ENCODE measurements at places on chromosomes 1 and 21.

- no peak for DNase-seq
These were observed 70.0 kb downstream of the NVL start for GRCh38 chr1:224259986-224260385.

GRCh38 chr21:43208561-43209332, 39.9 kb downstream of the CRYAA start:
- no peak for DNase-seq

DNA sequence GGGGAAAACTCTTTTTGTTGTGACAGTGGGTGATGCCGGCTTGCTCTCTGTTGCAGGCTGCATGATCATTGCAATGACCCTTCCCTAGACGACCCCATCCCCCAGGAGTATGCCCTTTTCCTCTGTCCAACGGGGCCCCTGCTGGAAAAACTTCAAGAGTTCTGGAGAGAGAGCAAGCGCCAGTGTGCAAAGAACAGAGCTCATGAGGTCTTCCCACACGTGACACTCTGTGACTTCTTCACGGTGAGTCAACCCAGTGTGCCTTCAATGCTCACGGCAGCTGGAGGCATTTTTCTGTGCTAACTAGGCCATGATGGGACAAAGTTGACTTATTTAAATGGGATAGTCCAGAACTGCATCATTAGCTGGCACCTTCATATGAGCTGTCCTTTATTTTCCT, 5.7 kb downstream of the UBASH3A start:
- DNase-seq = no peak

- no peak for DNase-seq
These were observed at the start of gene TRIM33 for GRCh38 chr1:114511032-114511785. Gene TRIM33, minus strand, starts transcription at chr1:114511203. Its CDS starts 127 bp downstream, at chr1:114511076.

GRCh38 chr21:38990424-38990794, 184.7 kb downstream of the ETS2 start:
- no peak for DNase-seq

- no peak for DNase-seq
These were observed 318.9 kb downstream of the SEC16B start for GRCh38 chr1:177650947-177651346.

GRCh38 chr1:243718893-243719292, 131.2 kb downstream of the AKT3 start:
- no peak for DNase-seq

GRCh38 chr1:213492161-213493041, 441.4 kb downstream of the RPS6KC1 start:
- no peak for DNase-seq

- DNase-seq = no peak
These were observed 41.3 kb downstream of the COQ8A start for GRCh38 chr1:226981386-226981817.

DNA sequence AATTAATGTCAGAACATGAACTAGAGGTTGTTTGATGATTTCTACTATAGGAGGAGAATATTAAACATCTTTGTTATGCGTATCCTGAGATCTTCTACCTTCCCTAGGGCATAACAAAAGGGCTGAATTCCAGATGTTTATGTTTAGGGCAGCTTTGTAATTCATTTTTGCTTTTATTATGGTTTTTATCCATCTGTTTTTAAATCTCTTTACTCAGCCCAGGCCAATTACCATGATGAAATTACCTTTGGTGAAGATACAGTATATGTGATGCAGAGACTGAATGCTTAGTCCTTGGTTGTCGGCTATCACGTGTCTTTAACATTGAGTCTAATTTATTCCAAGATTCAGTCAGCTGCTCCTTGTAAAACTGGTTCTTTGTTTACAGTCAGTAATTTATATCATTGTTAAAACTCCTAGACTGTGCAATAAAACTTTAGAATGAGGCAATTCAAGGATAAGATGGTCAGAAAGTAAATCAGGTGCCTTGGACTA, 176.9 kb downstream of the CTH start:
- DNase-seq = no peak

DNA sequence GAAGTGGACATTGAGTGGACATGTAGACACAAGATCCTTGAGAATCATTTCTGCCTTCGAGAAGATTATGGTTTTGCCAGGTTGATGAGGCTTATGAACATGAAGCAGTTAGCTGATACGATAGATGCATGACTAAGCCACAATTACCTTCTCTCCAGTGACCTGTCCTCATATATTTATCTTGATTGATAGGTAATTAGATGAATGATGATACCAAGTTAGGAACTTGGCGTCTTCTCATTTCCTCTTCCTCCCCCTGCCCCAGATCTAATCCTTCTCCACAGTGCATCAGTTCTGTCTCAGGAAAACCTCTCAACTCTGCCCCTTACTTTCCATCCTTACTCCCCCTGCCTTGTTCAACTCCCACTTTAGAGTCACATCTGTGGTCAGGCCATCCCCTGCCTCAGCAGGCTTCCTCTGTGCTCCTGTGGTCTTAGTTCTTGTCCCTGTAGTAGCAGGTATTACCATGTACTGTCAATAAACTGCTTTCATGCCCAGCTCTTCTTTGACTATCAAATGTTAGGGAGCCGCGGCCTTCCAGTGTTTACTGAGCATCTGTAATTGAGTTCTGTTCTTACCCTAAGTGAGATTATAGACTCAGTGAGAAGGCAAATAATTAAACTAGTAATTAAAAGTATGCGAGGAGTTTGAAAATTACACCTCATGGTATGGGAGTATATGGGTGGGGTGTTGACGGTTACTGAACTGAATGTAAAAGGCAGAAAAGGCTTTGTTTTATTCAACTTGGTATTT, 5.1 kb downstream of the ST6GALNAC3 start:
- DNase-seq = no peak

DNA sequence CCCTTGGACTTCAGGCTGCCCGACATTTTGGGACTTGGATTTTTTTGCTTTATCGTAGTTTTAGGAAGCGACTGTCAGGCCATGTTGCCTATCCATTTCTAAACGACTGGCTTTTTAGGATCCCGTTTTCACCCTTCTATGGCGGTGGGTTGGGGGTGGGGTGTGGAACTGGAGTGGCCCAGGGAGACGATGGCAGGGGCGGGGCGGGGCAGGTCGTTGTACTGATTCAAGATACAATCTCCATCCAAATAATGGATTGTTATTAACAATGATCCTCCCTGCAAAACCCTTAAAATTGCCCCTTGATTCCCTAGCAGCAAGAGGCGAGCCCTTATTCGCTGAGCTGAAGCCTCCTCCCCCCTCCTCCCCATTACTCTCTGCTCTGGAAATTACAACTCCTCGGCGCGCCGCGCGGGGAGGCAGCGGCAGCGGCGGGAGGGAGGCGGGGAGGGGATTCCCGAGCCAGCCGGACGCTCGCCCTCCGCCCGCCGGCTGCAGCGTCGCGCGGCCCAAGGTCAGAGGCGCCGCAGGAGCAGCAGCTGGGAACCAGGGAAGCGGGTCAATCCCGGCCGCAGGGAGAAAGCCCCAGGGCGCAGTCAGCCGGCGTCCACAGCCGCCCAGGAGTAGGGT, at the start of gene TRIM67:
Gene TRIM67, plus strand, starts transcription at position 392 of the 630 bp plus-strand sequence. CDS start 912 bp downstream, outside the sequence.
- no peak for DNase-seq

GRCh38 chr1:52919051-52919722, 2.4 kb downstream of the ECHDC2 start:
- DNase-seq = no peak

GRCh38 chr21:17976139-17976538, 157.0 kb upstream of the C21orf91 start:
- no peak for DNase-seq

GRCh38 chr1:18723206-18723605, 92.6 kb downstream of the PAX7 start:
- DNase-seq = no peak

GRCh38 chr1:235147269-235147668, 13.8 kb downstream of the RBM34 start:
- DNase-seq = no peak

DNA sequence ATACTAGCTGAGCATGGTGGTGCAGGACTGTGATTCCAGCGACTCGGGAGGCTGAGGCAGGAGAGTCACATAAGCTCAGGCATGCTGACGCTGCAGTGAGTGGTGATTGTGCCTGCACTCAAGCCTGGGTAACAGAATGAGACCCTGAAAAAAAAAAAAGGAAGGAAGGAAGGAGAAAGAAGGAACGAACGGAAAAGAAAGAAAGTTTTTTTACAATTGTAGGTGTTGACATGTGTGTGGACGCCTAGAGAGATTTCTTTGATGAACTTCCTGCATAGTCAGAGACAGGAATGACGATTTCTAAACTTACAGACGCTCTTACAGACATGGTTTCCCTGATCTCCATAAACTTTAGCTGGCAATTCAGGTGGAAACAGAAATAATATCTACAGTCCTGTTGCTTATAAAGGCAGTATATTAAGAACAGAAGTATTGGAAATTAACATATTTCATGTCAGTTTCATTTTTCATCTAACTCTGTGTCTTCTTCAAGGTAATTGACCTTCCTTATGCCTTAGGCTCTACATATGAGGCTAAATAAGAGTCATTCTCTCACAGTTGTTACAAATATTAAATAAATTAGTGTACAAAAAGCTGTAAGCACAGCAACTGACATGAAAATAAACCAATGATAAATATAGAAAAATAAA, 4.1 kb downstream of the SAMSN1 start:
- no peak for DNase-seq

DNA sequence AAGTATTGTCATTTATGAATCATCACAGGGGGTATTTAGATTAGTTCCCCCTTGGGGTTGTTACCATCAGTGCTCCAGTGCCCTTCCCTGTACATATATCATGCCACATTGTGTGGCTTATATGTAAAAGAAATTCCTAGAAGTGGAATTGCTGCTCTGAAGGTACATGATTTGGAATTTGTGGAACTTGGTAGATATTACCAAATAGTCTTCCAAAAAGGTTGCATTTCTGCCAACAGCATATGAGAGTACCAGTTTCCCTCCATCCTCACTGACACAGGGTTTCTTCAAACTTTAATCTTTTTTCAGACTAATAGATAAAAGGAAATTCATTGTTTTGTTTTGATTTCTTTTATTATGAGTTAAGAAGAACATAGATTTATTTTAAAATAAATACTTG, 41.3 kb downstream of the AKNAD1 start:
- DNase-seq = no peak

DNA sequence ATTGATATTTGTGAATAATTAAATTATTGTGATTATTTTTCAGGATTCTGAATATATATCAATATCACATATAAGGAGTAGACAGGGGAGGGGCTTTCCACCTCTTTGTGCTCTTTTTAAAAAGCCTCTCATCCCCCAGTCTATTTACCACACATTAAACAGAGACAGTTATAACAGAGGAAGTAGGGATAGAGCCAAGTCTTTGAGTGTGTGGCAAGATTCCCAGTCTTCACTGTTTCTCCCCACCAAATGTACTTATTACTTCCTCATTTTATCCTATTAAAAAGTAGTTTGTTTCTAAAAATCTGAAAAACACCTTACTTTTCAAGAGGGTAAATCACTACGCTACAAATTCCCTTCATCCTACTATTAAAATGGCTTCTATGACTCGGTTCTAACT, 46.7 kb downstream of the EPS15 start:
- no peak for DNase-seq

DNA sequence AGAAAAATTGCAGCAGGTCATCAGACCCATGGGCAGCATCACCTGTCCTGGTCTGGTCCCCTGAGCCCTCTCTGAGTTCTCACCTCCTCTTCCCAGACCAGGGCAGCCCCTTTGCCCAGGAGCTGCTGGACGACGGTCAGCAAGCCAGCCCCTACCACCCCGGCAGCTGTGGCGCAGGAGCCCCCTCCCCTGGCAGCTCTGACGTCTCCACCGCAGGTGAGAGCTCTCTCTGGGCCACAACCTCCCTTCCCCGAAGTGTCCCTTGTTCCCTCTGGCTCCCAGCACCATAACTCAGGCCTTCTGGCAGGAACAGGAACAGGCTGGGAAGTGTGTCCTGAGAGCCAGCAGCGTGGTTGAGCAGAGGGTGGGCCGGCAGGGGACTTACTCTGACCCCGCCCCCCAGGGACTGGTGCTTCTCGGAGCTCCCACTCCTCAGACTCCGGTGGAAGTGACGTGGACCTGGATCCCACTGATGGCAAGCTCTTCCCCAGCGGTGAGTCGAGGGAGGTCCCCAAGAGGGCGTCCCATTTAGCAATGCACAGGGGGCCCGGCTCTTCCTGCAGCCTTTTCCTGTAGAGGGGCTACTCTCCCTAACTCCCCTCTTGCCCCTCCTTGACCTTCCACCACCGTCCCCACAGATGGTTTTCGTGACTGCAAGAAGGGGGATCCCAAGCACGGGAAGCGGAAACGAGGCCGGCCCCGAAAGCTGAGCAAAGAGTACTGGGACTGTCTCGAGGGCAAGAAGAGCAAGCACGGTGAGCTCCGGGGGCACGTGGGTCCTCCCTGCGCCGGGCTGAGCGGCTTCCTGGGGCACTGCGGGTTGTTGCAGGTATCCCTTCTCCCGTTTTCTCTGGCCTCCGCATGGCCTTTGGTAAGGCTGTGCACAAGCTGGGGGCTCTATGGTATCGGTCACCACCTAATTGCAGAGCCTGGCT, 2.4 kb downstream of the ELF3 start:
- DNase-seq = no peak

GRCh38 chr1:226125831-226126230, 60.7 kb downstream of the ACBD3 start:
- no peak for DNase-seq

GRCh38 chr1:4093856-4094565, 193.9 kb upstream of the C1orf174 start:
- no peak for DNase-seq

DNA sequence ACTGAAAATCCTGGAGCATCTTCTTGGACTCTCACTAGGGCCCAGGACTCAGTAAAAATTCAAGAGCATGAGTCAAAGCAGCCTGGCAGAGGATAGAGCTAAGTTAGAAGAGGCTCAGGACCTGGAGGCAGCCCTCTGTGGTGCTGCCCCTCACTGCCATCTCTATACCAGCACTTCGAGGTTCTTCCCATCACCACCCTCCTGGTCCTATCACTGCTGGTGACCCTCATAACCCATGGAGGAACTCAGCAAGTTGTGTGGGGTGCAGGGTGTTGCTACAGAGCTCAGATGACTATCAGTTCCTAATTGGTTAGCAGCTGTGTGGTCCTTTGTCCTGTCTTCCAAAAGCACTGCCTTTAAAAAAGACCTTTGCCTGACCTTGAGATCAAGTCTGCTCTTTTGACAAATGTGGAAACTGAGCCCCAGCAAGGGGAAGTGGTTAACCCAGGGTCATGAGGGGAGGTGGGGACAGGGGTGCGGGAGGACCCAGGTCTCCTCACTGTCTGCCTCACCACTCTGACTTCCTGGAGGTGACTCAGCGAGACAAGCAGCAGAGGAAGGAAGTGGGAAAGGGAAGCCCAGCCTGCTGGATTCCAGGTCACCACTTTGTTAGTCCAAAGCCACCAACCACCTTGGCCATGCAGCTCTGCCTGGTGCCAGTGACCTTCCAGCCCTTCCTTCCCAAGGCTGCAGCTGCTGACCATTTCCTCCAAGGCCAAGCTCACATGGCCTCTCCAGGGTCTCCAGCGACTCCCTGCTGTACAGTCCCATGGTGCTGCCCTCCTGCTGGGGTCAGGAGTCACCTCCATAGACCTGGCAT, 199.4 kb upstream of the EDN2 start:
- DNase-seq = no peak

Data from SIG-M5 (cell line).